Hematopoietic multipotent progenitor cell treated with erythropoietin and hydrocortisone succinate and interleukin-3 and kit ligand, for 8 days (in vitro differentiated cells): ENCODE measurements at places on chromosomes 1 and 21.

- DNase-seq = no peak
These were observed 37.2 kb upstream of the ETS2 start for GRCh38 chr21:38768471-38769063.

DNA sequence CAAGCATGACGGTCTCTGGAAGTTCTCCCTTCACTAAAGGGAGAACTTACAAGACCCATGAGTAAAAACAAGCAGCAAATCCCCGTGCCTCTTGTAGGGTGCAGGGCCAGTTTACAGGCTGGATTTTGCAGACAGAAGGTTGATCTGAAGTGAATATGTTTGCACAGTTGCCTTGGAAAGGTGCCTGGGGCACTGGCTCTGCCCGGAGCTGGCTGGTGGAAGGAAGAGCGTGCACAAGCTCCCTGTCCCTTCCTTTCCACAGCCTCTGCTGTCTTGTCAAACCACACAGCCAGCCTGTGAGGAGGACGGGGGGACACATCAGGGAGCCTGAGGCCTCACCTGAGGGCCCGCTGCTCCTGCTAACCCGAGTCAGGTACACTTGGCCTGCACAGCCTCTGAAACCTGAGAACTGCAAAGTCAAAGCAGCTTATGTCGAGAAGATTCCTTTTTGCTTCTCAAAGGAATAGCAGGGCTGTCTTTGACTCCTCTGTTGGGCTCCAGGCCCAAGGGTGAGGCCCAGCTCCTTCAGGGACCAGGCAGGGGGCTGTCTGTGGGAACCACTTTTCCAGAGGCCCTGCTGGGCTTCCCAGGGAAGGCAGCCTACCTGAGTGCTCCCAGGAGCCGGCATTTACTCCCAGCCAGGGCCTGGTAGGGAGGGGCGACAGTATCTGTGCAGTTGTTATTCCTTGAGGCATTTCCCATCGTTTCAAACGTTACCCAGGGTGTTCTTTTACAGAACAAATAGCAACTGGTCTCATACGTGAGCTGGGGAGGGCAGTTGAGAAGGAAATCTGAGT is 251.5 kb downstream of the SIPA1L2 start:
- DNase-seq = no peak

DNA sequence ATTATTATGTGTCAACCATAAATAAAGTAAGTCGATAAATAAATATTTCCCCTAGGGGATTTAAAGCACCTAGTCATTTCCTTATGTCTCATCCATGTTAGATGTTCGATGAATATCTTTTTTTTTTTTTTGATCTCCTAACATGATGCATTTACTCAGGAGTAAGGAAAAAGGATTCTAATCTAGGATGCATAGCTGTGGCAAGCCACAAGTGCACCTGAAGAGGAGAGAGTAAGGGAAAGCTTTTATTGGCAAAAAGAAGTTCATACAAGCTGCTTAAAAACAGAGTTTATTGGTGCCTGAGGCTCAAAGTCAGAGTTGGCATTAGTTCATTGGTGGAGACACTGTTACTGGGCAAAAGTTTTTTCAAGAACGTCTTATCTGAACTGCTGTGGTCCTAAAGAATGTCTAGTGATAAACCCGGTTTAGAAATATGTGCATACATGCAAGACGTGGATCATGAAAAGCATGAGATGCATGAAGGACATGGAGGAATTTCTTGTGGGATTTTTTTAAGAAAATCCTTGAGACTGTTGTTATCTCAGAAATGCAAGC is 51.7 kb downstream of the SWT1 start:
- DNase-seq = peak; percentile 20

GRCh38 chr1:20988943-20989342 is 187.8 kb downstream of the EIF4G3 start:
- DNase-seq = no peak

DNA sequence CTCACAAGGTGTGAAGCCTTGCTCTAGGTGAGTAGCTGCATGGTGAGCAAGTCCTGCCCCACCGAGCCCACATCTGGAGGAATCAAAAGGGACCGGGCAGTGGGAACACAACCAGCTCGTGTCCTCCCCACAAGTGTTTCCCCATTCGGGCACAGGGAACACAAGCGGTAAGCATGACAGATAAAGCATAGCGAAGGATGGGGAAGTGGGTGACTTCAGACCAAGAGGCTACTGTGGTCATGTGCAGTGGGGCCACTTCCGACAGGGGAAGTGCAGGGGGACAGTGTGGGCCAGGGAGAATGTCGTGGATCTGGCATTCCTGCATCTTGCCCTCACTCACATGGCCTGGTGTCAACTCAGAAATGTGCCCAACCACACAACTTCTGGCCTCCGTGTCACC is 306.2 kb downstream of the FAM72C start:
- no peak for DNase-seq

DNA sequence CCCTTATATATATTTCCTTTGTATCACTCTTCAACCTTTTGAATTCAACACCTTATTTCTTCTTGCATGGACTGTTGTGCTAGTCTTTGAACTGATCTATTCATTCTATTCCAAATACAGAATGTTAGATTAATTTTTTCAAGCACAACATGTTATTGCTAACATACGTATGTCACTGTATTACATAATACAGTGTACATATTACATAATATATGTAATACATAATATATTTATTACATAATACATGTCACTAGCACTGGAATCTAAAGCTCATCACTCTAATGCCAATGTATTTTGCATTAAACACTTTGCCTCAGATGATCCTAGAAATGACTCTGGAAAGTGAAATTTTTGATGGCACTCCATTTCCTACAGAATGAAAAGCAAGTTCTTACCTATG is 59.8 kb downstream of the LRRC8D start:
- DNase-seq = no peak

DNA sequence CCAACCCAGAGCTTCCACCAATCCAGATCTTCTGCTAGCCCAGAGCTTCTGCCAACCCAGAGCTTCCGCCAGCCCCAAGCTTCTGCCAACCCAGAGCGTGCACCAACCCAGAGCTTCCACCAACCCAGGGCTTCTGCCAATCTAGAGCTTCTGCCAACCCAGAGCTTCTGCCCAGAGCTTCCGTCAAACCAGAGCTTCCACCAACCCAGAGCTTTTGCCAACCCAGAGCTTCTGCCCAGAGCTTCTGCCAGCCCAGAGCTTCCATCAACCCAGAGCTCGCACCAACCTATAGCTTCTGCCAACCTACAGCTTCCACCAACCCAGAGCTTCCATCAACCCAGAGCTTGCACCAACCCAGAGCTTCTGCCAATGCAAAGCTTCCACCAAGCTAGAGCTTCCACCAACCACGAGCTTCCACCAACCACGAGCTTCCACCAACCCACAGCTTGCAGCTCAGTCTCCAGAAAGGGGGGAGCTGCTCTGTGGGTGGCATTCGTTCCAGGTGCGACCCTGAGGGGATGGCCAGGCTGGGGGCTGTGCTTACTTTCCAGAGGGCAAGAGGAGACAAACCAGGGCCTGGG is 23.8 kb downstream of the CRYAA start:
- DNase-seq = no peak

DNA sequence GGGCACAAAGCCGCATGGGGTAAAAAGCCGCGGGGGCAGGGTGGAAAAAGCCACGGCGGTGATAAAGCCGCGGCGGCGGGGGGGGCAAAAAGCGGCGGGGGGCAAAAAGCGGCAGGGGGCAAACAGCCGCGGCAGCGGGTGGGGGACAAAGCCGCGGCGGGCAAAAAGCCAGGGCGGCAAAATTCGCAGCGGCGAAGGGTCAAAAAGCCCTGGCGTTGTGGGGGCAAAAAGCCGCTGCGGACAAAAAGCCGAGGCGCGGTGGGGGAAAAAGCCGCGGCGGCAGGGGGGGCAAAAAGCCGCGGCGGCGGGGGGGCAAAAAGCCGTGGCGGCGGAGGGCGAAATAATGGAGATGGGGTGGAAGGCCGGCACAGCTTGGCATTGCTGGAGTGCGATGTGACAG is 3902.9 kb downstream of the SRGAP2C start:
- no peak for DNase-seq

- DNase-seq = no peak
These were observed 82.4 kb upstream of the MAGI3 start for GRCh38 chr1:113307771-113308445.

DNA sequence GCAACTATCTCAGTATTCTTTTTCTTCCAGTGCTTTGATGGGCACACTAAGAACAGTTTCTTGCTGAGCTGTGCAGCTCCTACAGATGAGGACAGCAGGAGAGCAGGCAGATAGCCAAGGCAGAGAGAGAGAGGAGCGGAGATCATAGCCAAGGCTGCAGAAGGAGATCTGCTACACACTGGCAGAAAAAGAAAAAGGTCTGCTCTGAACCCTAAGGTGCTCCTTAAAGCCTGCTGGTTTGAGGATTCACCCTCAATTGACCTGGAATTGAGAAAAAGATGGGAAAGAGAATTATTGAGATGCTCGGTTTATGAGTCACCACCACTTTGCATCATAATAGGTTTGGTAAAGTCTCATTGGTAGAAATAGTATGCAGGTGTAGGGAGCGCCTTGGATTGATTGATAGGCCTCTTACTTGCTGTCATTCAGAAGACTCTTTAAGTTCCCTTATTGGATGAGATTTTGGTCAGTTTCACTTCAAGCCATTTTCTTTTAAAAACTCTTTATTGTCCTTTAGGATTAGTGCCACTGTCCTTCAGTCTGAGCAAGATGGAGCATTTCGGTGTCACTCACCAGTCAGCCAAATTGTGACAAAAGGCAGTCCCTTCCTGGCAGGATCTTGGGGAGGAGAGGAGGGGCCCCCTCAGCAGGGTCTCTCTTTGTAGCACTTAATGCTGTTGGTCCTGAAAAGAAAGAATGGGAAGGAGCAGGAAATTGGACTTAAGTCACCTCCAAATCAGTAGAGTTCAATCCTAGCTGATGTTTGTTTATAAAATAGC is 685.0 kb downstream of the ADGRL2 start:
- no peak for DNase-seq

DNA sequence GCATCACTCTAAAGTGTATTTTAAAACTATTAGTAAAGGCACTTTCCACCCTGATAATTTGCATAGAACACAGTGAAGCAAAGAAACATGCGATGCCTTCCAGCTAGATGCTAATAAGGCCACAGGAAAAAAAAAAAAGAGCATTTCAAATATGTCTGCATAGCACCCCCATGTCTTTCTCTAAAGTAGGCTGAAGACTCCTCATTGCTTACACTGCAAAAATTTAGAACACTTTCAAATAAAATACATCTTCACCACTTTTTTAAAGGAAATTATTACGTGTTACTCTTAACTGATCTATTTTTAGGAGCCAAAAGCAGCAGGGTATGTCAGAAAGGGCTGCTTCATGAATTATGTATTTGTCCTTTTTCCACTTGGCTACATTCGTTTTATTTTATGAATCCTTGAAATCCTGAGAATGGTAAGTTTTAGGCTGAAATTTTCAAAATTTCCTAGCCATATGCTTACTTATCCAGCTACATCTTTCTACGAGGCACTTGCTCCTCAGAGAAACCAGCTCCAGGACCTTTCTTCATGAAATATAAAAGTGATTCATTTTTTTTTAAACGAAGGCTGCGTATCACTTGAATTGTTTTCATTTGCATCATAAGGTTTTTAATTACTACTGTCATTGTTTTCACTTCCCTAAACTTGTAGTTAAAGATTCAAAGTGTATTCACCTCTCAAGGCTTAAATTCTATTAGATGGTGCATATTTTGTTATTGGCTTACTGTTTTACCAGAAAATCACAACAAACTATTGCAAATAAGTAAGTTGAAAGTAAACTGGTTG is 513.0 kb downstream of the PTPRC start:
- no peak for DNase-seq

- no peak for DNase-seq
These were observed 4.3 kb downstream of the BRINP2 start for GRCh38 chr1:177174921-177175634.

DNA sequence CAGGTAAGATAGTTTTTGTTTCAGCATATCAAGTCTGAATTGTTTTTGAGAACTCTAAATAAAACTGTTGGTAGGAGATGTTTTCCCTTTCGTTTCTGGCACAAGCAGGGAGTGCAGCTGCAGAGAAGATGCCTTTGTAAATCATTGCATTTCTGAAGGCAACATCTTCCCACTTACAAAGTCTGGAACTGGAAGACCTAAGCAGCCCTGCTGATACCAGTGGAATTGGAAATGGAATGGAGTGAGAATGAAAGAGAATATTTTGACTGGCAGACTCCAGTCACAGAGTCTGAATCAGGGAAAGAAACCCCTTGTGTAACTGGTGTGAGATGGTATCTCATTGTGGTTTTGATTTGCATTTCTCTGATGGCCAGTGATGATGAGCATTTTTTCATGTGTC is 815.6 kb downstream of the LTN1 start:
- no peak for DNase-seq

GRCh38 chr1:180235077-180235501 is 5.0 kb downstream of the LHX4 start:
- no peak for DNase-seq

- no peak for DNase-seq
These were observed 10.8 kb upstream of the PADI1 start for GRCh38 chr1:17194133-17194475.

GRCh38 chr1:221667504-221667903 is 74.4 kb downstream of the DUSP10 start:
- peak; percentile 14 for DNase-seq

GRCh38 chr1:27489501-27489972 is 430 bp downstream of the WASF2 start:
- peak; percentile 47 for DNase-seq

- no peak for DNase-seq
These were observed 46.4 kb upstream of the S1PR1 start for GRCh38 chr1:101190441-101190840.

DNA sequence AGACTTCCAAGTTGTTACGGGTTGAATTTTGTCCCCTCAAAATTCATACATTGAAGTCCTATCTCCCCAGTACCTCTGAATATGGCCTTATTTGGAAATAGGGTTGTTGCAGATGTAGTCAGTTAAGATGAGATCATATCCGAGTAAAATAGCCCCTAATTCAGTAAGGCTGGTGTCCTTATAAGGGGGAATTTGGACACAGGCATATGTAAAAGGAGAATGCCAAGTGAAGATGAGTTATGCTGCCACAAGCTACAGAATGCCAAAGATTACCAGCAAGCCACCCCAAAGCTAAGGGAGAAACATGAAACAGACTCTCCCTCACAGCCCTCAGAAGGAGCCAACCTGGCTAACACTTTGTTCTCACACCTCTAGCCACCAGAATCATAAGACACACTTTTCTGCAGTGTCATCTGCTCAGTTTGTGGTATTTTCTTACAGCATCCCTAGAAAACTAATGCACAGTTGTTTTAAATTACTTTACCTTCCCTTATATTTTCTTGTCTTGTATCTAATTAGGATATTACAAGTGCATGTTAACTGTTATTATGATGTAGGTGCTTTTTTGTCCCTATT is 43.3 kb upstream of the PRDX6 start:
- DNase-seq = no peak

GRCh38 chr1:70583522-70583921 is 172.5 kb downstream of the CTH start:
- no peak for DNase-seq
